Tibial artery (tissue), 4 donors: ENCODE measurements at places on chromosomes 3 and 15.

- DNase-seq: no peak
Observed at GRCh38 chr3:72259755-72260587, 475.0 kb upstream of the PROK2 start.

GRCh38 chr3:157069846-157070677 lies 89.9 kb downstream of the CCNL1 start:
- no peak for DNase-seq

- DNase-seq: no peak
Observed at GRCh38 chr3:16313886-16314645, 49.1 kb downstream of the OXNAD1 start.

GRCh38 chr15:93089727-93090305 lies 805 bp upstream of the RGMA start:
- no peak for DNase-seq

DNA sequence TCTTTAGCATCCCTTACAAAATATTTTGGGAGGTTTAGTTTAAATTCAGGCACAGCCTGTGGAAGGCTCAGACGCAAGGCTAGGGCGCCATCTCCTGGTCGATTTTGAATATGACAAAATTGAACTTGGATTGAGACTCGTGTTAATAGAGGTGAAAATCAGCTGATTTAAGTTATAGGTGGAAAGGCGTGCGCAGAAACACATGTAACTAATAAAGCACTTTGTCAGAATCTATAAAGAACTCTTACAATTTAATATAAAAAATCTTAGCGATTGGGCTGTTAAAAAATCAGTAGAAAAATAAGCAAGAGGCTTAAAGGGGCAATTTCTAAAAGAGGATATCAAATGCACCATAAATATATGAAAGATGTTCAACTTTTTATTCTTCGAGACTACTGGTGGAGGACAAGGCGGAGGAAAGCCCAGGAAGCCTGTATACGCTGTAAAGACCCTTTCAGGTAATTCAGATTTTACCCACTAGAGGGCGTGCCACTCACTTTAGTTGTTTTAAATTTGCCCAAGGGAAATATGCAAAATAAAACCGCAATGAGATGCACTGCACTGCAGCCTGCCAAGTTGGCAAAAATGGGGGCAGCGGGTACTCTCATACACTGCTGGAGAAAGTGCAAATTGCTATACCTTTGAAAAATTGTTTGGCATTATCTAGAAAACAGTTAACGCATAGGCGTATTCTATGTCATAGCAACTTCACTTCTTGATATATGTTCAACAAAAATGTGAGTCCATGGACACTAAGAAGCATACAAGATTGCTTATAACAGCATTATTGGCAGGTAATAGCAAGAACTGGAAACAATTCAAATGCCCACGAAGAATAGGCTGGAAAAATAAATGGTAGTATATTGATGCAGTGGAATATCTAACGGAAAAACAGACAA lies 64.7 kb downstream of the SLC30A4 start:
- DNase-seq: peak; percentile 51

DNA sequence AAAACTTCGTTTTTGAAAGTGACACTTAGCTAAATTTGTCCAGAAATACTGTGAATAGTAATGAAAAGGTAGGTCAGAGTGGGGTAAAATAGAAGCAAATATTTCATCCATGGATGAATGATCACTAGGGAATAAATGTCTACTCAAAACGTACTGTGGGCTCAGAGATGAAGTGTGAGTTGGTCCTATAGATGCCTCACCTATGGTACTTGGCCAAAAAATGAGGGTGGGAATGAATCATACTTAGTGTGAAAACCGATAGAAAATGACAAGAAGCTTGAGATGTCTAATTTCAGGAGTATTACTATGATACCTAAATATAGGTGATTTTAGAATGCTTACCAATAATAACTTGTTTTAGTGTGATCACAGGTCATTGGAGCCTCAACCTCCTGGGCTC lies 155.9 kb downstream of the GMNC start:
- DNase-seq: no peak
